MV-4-11 (cell line): ENCODE measurements at places on chromosomes 12 and 14.

GRCh38 chr12:92408072-92408900 lies 262.6 kb upstream of the BTG1 start:
- DNase-seq = peak; percentile 25

DNA sequence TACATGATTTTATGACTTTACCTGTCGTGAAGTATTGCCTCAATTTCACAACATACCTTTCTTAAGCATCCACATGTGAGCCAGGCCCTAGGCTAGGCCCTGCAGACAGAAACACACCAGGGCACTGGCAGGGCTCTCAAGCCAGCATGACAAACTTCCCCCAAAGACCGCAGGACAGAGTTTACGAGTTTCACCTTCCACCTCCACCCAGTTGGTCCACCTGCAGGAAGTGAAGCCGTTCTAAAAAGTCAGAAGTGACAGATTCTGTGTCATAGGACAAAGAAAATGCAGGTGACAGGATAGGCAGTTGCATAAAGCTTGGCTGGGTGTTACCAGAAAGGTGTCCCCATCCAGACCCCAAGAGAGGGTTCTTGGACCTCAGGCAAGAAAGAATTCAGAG lies 382.3 kb downstream of the PCNX1 start:
- no peak for DNase-seq

DNA sequence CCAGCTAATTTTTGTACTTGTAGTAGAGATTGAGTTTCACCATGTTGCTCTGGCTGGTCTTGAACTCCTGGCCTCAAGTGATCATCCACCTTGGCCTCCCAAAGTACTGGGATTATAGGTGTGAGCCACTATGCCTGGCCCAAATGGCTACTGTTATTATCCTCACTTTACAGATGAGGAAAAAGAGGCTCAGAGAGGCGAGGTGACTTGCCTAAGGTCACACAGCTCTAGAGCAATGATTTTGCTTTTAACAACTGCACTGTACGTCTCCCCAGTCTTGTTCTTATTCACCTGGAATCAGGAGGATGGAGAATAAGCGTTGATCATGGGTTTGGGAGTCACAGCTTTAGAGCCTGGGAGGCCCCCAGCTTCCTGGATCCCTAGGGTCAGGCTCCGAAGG lies 69.8 kb upstream of the NCOR2 start:
- no peak for DNase-seq

- DNase-seq = no peak
Measured at GRCh38 chr12:89363084-89363483, 10.8 kb upstream of the DUSP6 start.

GRCh38 chr14:65032319-65032718 lies 45.6 kb downstream of the FNTB start:
- DNase-seq = no peak
